ENCODE measurements at places on chromosomes 4 and X. TPM values are rescaled to one million over a fixed set of nuclear protein-coding genes. Genes with fewer than 3 reads are reported as not detected.

CT83 gene
- total RNA-seq: not detected

ZNF718 gene
- total RNA-seq: 0.32 TPM

GPR82 gene
- not detected for total RNA-seq

GRCh38 chr4:3630598-3631543, 98.6 kb upstream of the LRPAP1 start:
- H3K27me3 ChIP-seq: no peaks in the 10 kb centered on the region
- H3K4me1 ChIP-seq: no peaks in the 10 kb centered on the region
- DNase-seq: no peak
- no peak overlapping the region for H3K4me3 ChIP-seq
- H3K36me3 ChIP-seq: no peaks in the 10 kb centered on the region

DNA sequence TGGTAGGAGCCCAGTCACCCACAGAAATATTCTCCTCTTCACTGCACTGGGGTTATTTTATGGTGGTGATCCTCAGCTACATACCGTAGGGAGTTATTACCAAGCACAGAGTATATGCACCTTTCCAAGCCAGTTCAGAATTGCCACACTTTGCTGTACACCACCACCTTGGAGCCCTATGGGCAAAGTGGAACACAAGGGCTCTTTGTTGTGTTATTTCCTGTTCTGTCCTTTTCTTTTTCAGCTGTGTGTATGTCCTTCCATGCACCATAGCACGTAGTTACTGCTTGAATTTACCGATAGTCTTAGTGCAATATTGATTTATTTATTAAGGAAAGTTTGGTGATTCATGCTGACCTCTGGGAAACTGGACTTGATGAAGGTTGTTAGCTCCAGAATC, 8.3 kb downstream of the RNF128 start:
- H3K27me3 ChIP-seq: no peaks in the 10 kb centered on the region
- H3K4me3 ChIP-seq: no peak overlapping the region
- H3K27ac ChIP-seq: no peak overlapping the region
- no peaks in the 10 kb centered on the region for H3K36me3 ChIP-seq

GRCh38 chrX:68807818-68808217, 21.0 kb upstream of the EFNB1 start:
- DNase-seq: no peak
- no peak overlapping the region for H3K27ac ChIP-seq
- H3K27me3 ChIP-seq: no peaks in the 10 kb centered on the region
- no peak overlapping the region for H3K4me3 ChIP-seq

DNA sequence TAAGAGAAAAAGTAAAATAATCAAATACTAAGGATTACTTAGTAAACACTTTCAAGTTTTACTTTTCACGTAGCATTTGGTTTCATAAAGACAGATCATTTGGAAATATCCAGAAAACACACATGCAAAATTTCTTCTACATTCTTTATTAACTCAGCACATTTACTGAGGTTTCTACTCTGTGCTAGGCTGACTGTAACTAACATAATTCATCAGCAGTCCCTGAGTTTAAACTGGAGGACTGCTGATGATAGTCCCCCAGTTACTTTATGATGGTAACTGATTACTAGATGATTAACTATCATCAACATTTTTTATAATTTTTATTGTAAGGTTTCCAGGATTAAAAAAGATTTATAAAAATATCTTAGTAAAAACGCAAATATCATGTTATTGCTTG, 12.3 kb downstream of the LEF1 start:
- no peaks in the 10 kb centered on the region for H3K36me3 ChIP-seq
- no peak overlapping the region for H3K4me3 ChIP-seq
- no peak overlapping the region for H3K27ac ChIP-seq

DNA sequence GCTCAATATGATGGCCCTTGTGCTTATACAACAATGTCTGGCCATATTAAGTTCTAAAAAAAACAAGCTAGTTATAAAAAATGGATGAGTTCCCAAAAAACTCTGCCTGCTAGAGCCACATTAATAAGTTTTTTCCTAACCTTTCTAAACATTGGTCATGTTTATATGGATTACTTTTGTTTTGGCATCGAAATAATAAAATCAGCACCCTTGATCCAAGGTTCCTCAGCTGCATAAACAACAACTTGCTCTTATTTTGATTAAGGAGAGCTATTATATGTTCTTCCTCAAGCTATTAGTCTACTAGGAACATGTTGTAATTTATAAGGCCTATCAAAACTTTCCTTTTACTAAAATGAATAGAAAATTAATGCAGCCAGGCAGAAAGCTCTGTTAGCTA, 48.4 kb downstream of the UNC5C start:
- no peak overlapping the region for H3K27ac ChIP-seq
- H3K36me3 ChIP-seq: no peaks in the 10 kb centered on the region
- H3K4me3 ChIP-seq: no peak overlapping the region
- H3K4me1 ChIP-seq: no peaks in the 10 kb centered on the region
- no peak for DNase-seq

GRCh38 chr4:26793735-26794134, 66.9 kb upstream of the STIM2 start:
- H3K4me3 ChIP-seq: no peak overlapping the region
- H3K36me3 ChIP-seq: no peaks in the 10 kb centered on the region
- no peak for DNase-seq

DNA sequence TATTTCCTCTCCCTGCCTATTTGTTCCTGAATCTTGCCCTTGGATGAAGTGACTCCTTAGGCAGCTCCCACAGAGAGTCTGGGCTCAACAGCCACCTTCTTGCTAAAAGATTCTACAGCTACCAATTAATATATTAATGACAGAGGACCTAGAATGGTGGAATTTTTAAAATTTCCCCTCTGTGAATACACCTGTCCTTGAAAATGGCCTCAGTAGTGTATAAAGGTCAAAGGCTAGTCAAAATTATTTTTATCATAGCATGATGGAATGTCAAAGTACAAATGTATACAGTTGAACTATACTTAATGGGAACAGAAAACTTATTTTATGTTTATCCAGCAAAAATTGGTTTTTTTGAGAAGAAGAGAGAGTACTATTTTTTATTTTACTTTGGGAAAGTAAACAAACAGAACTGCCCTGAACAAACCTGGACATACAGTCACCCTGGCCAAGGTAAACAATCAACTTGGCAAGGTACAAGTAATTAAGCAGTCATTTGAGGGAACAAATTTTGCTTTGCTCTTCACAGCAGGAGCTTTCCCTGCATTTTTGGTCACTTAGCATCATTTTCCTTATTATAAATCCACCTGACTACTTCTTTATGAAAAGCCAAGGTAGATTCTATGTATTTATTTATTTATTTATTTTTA, 250.8 kb downstream of the INPP4B start:
- H3K36me3 ChIP-seq: no peaks in the 10 kb centered on the region
- no peaks in the 10 kb centered on the region for H3K27me3 ChIP-seq
- H3K4me1 ChIP-seq: no peaks in the 10 kb centered on the region
- no peak overlapping the region for H3K4me3 ChIP-seq
- no peak overlapping the region for H3K27ac ChIP-seq
